Bronchial epithelial cell (primary cell): ENCODE measurements at places on chromosomes 2 and 18.

DNA sequence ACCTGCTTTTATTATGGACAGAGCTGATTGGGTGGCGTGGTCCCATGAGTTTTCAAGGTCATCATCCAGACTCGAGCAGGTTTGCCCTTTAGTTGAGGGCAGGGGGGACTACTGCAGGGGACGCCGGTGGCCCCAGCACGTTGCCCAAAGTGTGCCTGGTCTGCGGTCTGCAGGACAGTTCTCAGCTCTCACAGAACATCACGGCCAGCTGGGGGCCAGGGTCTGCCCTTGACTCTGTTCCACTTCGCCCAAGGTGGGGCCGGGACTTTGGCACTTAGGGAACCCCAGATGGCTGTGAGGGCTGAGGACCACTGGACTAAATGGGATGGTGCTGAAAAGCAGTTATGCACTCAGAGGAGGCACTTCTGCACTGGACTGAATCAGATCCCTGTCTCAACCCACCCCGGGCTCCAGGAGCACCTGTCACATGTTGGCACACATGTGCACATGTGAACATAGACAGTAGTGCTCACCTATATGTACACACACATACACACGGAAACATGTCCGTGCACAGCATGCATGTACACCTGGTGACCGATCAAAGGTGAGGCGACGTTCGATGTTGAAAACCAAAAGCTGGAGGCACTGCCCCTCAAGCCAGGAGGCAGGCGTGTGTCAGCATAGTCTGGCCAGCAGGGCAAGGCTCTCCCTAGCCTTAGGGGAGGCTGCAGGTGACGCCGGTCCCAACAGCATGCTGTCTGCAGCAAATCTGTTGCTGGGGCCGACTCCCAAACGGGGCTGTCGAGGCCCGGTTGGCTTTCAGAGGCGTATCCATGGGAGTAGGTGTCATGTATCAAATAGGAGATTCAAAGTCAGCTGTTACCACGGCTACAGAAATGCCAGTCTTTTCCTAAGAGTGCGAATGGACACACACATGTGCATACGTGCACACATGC, 10.2 kb downstream of the ANO7 start:
- DNase-seq = no peak

DNA sequence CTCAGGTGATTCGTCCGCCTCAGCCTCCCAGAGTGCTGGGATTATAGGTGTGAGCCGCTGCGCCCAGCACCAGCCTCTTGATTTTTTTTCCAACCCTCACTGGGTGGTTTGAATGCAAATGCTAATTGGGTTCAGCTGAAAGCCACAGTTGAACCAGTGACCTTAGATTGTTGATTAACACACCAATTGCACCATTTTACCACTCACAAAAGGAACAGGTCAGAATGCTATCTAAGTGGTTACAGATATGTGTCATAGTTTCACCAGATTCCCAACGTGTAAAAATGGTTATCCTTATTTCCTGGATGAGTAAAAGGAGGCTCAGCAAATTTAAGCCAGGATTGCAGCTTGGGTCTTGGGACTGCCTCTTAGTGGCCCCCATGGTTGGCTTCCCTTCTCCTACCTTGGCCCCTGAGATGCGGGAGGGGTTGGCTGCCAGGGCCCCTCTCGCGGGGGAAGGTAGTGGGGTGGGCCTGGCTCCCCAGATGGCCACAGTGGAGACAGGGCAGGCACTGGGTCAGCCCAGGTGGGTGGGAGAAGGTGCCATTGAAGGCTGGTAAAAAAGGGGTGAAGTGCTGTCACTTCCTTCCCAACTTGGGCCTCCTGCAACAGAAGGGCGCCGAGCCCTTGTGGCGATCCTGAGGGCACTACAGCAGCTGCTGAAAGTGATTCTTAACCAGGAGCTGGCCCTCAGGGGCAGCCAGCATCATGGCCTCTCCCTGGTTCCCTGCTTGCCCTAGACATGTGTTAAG, 164.9 kb upstream of the HAAO start:
- DNase-seq = peak; percentile 94

DNA sequence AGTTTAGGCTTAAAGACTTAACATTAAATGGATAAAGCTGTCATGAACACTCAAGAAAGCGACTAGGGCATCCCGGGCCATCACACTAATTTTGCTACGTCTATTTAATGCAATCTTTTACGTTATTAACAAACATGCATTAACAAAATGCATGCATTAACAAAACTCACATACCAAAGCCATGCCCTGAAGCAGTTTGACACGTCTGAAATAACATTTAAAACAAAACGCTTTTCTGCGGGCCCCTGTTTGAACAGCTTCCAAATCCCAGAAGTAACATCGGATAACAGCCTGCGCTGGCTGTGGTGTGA, 458 bp downstream of the B4GALT6 start:
- DNase-seq = peak; percentile 35

DNA sequence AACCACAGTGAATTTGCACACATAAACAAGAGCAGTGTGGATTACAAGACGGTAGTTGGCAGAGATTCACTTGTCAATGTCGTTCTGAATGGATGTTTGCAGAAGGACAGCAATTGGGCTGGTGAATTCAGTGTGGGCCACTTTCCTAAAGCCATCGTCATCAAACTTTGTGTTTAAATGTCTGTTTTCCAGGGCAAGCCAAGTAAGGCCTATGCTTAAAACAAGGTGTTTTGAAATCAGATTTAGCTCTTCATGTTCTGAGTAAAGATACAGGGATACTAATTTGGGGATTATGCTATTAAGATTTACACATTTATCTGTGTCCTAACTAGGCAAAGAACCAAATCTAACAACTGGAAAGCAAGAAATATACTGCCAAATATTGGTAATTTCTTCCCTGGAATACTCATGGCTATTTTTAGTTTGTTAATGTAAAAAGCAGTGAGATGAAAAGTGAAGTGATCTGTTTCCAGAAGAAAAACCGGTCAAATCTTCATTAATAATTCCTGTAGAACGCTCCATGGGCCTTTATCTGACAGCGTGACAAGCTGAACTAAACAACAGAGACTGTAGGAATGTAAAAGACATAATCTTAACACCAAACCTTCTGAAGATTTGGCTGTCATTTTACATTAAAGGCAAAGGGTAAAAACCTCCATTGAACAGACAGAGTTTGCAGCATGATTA, 175.7 kb downstream of the ICOS start:
- DNase-seq = no peak

DNA sequence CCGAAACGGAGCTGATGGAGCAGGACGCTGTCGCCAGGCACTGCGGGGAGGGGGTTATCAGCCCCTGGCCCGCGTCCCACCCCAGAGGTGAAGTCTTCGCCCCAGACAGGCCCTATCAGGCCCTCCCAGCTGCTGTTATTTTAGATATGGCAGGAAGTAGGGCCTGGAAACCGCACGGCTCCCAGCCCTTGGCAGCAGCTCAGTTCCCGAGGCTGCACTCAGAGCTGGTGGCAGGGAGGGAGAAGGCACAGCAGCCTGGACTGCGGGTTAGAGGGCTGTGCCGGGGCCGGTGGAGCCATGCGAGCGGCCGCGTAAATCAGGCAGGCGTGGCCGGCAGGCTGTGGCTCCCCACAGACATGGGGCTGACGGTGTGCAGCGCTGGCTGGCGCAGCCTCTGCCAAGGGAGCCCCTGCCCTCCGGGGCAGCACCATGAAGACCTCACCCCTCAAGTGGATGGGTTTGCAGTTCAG, 111.4 kb downstream of the NFATC1 start:
- peak; percentile 15 for DNase-seq

DNA sequence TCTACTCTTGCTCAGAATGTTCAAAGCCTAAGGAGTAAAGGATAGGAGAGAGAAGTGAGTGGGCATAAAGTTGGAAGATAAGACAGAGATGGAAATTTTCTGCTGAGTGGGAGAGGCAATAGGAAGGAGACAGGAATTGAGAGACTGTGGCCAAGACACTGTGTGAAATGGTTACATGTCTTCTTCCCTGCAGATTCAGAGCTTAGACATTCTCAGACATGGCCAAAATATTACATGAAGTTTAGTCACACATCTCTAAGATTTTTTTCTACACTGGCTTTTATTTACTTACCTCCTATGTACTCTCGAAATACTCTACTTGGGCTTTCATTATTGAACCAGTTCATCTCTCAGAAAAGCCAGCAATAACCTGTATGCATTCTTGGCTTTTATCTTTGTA, 363.0 kb upstream of the FANCL start:
- DNase-seq = peak; percentile 67

DNA sequence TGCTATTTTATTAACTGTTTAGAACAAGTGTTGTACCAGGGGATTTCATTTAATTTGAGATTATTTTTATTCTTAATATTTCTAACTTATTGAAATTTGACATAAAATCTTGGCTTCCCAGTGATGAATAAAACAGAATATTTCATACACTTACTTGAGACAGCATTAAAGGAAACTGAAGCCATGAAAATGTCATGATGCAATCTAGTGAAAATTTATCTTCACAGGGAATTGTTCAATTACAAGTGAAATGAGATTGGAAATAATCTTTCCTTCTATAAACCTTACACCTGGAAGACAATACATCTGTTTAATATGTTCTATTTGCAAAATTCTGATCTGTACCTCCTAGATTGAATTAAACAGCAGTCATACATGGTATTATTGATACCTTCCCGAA, 511.0 kb upstream of the CDH7 start:
- no peak for DNase-seq

GRCh38 chr2:126370201-126370600, 285.8 kb upstream of the GYPC start:
- DNase-seq = no peak

DNA sequence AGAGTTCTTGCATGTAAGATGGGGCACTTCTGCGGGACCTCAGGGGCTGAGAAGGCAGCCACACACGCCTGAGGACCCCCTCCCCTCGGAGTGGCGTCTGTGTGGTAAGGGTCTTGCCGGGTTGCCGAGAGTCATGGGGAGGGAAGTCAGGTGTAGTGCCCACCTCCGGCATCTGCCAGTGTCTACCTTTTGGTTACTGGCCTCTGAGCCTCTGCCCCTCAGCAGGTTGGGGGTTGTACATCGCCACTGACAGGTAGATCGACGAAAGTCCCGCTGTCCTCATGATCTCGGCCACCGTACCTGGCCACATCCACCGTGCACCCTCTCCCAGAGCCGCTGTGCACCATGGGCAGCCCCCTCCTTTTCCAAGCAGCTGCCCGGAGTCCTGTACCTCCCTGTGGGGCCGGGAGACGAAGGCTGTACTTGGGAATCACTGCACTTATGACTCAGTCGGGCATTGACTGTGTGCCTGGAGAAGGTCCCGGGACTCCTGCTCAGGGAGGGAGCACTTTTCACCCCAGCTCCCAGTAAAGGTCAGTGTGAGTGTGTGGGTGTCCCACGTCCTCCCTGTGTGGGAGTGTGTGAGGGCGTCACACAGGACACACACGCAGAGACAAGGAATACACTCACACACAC, 332.4 kb upstream of the MYT1L start:
- DNase-seq = no peak
